IPS-NIHi11 (cell line): ENCODE measurements at places on chromosomes 16 and 17.

DNA sequence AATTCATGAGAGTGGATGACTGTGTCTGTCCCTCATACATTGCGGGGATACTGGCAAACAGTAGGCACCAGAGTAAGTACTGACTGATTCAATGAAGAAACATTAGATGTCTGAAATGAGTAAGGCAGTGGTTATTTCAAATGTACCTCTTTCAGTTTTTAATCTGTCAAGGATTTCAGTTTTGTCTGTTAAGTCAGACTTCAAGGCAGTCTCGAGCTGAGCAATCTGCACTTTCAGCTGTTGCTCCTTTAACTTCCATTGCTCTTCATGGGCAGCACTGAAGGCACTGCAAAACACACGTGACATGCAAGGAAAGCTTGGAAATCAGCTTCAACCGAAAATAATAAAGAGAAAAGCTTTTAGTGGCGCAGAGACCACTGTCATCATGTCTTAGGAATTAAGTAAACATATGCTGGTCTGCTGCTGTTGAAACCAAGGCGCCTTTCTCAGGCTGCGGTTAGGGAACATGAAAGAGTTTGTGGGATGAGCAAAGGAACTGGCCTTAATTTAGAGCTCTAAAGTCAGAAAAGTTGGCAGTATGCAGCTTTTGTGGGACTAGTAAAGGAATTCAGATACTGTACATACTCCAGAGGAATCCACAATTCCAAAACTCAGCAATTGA, 38.8 kb downstream of the RPGRIP1L start:
- DNase-seq: no peak

DNA sequence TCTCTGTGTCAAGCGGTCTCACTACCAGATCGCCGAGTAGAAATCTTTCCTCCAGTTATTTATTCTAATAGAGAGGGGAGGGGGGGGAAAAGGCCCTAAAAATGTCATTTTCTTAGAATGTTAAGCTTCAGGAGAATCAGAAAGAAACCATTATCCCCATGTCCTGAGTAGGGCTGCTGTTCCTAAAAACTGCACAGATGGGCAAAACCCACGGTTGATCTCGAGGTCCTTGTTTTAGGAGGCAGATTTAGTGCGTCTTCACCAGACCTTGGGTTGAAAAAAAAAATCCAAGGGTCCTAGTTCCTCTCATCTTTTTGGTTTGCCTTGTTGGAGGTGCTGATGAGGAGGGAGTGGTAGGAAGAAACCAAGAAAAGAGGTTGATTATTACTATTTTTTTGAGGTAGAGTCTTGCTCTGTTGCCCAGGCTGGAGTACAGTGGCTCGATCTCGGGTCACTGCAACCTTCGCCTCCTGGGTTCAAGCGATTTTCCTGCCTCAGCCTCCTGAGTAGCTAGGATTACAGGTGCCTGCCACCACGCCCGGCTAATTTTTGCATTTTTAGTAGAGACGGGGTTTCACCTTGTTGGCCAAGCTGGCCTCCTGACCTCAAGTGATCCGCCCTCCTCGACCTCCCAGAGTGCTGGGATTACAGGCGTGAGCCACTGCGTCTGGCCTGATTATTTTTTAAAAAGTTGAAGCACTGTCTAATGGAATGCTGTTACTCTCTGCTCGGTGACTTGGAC, 1.4 kb downstream of the CBFB start:
- no peak for DNase-seq

GRCh38 chr17:37527249-37527851, 37.7 kb downstream of the DUSP14 start:
- peak; percentile 67 for DNase-seq

DNA sequence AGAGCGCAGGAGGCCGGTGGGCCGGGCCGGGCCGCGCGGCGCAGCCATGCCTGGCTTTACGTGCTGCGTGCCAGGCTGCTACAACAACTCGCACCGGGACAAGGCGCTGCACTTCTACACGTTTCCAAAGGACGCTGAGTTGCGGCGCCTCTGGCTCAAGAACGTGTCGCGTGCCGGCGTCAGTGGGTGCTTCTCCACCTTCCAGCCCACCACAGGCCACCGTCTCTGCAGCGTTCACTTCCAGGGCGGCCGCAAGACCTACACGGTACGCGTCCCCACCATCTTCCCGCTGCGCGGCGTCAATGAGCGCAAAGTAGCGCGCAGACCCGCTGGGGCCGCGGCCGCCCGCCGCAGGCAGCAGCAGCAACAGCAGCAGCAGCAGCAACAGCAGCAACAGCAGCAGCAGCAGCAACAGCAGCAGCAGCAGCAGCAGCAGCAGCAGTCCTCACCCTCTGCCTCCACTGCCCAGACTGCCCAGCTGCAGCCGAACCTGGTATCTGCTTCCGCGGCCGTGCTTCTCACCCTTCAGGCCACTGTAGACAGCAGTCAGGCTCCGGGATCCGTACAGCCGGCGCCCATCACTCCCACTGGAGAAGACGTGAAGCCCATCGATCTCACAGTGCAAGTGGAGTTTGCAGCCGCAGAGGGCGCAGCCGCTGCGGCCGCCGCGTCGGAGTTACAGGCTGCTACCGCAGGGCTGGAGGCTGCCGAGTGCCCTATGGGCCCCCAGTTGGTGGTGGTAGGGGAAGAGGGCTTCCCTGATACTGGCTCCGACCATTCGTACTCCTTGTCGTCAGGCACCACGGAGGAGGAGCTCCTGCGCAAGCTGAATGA, 606 bp downstream of the THAP11 start:
- DNase-seq: peak; percentile 56
